ENCODE measurements at places on chromosomes 12 and 14.

- DNase-seq, result no peak
Observed at GRCh38 chr14:77542421-77543239, 44.0 kb upstream of the ISM2 start.

GRCh38 chr14:79274641-79275291, 936.5 kb downstream of the DIO2 start:
- no peak for DNase-seq

DNA sequence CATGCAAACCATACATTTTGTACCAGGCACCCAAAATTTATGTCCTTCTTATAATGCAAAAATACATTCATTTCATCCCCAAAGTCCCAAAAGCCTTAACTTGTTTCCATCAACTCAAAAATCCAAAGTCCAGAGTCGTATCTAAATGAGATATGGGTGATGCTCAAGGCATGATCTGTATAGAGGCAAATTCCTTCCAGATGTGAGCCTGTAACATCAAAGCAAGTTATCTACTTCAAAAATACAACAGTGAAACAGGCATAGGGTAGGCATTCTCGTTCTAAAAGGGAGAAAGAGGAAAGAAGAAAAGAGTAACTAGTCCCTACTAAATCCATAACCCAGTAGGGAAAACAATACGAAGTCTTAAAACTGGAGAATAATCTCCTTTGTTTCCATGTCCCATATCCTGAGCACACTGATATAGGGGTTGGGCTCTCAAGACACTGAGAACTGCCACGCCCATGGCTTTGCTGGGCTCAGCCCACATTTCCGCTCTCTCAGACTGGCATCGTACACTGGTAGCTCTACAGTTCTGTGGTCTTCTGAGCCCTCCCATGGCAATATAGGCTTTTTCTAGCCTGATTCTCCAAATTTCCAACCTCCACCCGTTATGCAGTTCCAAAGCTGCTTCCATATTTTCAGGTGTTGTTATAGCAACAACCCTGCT, 232.8 kb downstream of the TMTC2 start:
- no peak for DNase-seq

DNA sequence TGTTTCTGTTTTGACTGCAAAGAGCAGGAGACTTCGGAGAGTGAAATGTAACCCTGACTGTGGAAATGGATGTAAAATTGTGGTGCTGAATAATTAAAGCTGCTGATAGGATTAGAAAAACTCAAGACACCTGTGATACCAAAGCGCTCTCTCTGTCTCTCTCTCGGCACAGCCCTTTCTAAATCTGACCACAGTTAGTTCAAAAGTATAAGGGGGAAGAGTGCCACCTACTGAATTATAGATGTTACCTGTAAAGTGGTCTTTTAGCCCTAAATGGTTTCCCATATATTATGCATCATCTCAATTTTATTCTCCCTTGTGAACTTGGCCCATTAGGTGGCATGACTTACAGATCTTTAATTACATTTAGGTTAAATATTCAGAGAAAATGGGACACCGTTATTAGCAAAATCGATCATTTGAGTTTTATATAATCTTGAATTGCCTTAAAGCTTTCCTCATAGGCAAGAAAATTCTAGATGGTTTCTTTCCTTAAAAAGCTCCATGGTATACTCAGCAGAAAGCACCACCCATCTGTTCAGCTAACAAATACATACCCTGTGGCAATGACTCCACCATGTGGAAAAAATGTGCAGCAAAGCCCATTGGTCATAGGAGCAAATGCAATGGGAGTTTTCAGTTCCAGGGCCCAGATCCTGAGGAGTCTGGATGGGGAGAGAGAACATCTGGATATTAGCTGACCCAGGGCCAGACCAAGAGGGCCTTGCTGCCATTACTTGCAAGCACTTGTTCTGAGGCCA, 18.1 kb downstream of the RFC5 start:
- DNase-seq, result no peak

GRCh38 chr12:130053651-130054069, 108.6 kb upstream of the FZD10 start:
- no peak for DNase-seq

DNA sequence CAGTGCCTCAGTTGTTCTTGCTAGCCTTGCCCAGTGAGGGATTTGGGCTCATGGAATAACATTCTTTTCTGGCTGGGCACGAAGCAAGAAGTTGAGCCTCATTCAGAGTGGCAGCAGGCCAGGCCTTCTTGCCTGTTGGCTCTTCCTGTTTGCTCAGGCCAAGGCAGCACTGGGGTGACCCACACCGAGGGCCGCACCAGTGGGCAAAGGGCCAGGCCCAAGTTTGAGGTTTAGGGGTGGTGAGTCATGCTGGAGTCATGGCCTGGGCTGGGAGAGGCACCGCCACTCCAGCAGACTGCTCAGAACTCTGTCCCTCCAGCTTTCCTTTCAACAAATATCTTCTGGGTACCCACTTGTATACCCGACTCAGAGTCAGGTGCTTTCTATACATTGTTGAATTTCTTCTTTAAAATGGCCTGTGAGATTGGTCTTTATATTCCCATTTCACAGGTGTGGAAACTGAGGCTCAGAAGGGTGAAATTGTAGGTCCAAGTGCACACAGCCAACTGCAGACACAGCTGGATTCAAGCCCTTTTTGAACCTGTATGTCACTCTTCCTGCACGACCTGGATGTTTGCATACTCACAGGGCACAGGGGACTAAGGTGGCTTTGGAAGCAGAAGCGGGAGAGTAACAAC, 279.4 kb downstream of the FOXN3 start:
- no peak for DNase-seq

- DNase-seq, result no peak
Observed at GRCh38 chr14:31235462-31235861, 27.9 kb upstream of the HECTD1 start.

DNA sequence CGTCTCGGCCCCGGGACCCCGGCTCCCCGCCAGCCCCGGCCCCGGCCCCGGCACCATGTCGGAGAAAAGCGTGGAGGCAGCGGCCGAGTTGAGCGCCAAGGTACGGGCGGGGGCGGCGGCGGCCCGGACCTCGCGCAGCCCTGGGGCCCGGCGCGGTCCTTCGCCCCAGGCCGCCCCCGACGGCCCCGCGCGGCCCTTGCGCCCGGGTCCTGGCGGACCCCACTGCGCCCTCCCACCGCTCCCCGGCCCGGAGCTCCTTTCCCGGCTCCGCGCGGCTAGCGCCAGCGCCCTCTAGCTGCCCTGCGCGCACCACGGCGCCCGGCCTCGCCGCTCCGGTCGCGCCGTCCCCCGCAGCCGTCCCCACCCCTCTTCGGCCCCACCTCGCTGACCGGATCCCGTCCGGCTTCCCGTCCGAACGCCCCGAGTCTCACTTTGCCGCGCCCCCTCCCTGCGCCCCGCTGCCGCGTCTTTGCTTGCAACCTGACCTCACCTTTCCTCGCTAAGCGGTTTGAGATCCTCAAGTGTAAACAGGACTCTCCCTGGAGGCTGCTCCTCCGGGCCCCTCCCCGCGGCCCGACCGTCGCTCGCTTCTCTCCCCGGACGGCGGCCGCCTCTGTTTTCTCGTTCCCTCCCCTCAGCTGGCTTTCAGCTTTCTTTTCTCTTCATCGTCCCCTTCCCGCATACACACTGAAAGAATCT, 637 bp downstream of the PTMS start:
- DNase-seq, result no peak

GRCh38 chr12:78115889-78116288, 285.2 kb downstream of the NAV3 start:
- no peak for DNase-seq

- DNase-seq, result no peak
Observed at GRCh38 chr14:28758885-28759652, 7.5 kb upstream of the FOXG1 start.

DNA sequence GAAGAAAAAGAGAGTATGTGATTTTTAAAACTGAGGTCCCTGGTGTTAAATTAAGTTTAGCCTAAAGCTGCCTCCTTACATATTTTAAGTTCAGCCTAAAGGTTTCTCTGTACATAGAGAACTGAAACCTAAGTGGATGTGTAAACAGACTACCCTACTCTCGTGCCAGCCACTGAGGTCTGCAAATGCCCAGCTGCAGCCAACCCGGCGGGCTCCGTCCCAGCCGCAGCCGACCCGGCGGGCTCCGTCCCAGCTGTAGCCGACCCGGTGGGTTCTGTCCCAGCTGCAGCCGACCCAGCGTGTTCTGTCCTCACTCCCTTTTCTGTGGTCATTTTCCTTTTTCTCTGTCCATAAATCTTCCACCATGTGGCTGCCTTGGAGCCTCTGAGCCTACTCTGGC, 97.2 kb upstream of the SFSWAP start:
- no peak for DNase-seq

DNA sequence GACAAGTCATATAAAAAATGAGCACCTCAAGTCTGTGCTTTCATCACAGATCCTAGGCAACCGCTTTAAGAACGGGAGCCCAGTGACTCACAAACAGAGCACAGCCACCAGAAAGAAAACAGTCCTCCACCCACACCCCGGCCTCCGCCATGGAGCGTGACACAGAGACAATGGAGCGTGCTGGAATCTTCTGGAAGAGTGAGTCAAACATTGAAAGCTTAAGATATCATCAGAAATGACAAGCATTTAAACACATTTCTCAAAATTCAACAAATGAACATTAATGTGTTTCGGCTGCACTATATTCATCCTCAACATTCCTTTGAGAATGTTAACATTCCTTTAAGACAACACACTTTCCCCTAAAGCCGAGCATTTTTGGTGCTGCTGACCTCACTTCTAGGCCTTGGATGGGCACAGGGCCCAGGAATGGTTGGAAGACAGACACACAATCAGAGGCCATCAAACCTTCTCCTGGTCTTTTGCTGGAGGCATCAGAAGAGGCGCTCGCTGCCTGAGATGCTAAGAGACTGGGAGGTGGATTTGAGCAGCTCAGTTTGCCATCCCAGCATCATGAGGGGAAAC, 23.6 kb upstream of the TMEM132D start:
- DNase-seq, result no peak

GRCh38 chr12:77047341-77048109, 17.8 kb downstream of the E2F7 start:
- no peak for DNase-seq

DNA sequence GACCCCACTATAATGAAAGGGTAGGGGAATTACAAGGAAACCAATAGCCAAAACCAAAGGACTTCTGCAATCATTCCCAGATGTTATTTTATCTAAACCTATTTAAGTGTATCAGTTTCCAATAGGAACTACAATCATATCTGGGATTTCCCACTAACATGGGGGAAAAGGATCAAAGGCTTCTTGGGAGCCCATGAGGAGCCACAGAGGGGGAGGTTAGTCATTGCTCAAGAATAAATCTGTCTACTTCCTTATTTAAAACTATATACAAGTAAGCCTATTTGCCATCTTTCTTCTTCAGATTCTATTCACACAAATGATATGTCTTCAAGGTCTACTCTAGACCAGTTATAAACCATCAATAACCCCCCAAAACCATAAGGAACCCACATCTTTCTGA, 33.1 kb downstream of the FGD6 start:
- no peak for DNase-seq

GRCh38 chr14:57704763-57705162, 161.1 kb downstream of the SLC35F4 start:
- DNase-seq, result no peak

DNA sequence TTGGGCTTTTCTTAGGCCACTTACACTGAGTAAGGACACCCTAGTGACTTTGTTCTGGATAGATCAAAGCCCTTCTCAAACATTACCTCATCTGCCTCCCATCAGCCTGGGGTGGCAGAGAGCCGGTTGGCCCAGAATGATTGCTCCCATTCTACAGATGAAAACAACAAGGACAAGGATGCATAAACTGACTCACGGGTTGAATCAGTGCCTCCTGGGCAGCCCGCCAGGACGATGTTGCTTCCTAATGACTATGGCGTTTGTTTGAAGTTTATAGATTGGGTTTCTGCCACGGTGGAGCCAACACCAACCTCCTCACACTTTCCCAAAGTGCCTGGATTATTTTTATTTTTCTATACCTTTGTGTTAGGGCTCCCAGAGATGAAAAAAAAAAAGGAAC, 3.6 kb upstream of the VRK1 start:
- no peak for DNase-seq

Measured in stimulated activated CD4-positive, alpha-beta T cell treated with anti-CD3 and anti-CD28 coated beads, Interleukin-1b, Interleukin-23, amount 100 ng/mL, for 24 hours (primary cell).